Activated T-helper 17 cell treated with anti-CD3 and anti-CD28 coated beads, Interleukin-2, amount 50 U/mL, for 72 hours (primary cell): ENCODE measurements at places on chromosomes 1 and 21.

- no peak for ATAC-seq
Observed at GRCh38 chr1:246470585-246470984, 36.5 kb downstream of the SMYD3 start.

DNA sequence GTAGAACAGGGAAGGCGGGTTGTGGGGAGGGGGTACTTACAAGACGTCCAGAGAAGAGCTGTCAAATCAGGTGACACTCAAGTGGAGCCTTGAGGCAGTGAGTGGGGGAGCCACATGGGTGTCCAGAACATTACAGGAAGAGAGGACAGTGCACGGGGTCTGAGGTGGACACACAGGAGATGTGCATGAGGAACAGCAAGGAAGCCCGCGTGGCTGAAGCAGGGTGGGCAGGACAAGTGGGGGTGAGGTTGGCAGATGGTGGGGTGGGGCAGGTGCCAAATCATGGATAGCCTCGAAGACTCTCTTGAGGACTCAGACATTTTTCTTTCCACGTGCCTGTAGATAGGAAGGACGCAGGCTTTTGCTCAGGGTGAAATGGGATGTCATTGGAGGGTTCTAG is 921 bp downstream of the SMPDL3B start:
- no peak for ATAC-seq

DNA sequence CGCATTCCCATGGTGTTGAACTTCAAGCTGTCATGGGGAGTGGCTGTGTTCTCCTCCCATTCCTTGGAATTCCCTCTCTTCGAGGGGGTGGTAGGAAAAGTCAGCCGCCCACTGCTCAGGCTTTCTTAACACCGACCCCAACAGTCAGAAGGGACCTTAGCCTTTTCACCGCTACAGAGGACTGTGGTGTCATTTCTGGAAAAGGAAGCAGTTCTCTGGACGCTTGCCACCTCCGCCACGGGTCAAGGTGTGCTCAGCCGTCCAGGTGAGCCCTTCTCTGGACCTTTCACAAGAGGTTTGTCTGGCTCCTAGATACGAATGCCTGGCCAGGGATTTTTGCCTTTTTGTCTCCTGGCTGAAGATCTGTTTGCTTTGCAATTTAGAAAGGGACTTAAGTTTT is 31.8 kb downstream of the CLIC6 start:
- no peak for ATAC-seq

DNA sequence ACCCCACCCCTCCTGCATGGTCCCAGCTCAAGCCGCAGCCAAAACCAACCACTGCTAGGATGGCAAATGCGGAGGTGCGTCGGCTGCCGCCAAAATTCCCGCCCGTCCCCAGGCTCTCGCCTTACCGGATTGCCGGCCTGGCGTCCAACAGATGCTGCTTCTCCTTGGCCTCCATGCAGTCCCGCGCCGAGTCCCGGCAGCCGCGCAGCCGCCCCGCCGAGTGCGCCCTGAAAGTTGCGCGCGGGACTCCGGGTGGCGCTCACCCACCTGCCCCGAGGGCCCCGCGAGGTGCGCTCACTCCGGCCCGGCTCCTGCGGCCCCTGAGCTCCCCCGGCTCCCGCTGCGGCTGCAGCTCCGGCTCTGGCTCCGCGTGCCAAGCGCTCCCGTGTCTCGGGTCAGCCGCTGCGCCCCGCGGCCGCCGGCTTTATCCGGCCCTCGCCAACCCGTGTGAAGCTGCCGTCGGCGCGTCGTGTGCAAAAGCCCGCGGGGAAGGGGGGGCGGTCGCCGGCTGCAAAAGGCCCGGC is at the start of gene SLC30A2:
TSS of gene SLC30A2 (minus strand) at position 397 of the 524 bp plus-strand sequence. CDS start at position 175, 222 bp downstream.
- ATAC-seq = no peak

DNA sequence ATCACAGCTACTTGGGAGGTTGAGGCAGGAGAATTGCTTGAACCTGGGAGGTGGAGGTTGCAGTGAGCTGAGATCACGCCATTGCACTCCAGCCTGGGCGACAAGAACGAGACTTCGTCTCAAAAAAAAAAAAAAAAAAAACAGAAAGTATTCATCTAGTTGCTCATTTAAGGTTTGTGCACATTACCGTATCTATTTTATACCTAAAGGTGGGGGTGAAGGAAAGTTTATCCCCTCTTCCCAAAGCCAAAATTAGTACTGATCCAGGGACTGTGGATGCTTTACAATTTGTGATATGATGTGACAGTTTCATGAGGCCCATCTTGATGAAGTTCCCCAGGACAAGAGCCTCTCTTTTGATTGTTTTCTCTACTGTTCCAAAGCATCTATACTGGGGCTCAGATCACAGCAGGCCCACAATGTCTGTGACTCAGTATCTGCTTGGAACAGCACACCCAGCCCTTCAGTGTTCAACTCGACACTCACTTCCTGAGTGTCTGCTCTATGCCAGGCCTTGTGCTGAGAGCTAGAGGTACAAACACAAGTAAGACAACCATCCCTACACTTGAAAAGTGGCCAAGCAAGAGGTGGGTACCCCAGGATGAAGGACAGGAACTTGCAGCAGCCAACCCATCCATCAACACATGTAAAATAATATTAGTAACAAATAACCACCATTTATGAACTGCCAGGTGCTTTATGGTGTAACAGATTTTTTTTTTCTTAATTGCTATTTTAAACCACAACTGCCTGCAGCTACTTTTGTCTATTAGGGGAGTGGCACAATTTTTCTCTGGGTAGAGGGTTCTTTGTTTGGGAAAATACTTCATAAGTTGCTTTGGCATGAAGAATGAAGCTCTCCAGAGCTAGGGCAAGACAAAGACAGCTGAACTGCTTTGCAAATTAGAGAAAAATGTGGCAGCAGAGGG is 29.0 kb upstream of the KHDRBS1 start:
- ATAC-seq = peak; percentile 93

- no peak for ATAC-seq
Observed at GRCh38 chr1:177239792-177240191, 69.0 kb downstream of the BRINP2 start.

DNA sequence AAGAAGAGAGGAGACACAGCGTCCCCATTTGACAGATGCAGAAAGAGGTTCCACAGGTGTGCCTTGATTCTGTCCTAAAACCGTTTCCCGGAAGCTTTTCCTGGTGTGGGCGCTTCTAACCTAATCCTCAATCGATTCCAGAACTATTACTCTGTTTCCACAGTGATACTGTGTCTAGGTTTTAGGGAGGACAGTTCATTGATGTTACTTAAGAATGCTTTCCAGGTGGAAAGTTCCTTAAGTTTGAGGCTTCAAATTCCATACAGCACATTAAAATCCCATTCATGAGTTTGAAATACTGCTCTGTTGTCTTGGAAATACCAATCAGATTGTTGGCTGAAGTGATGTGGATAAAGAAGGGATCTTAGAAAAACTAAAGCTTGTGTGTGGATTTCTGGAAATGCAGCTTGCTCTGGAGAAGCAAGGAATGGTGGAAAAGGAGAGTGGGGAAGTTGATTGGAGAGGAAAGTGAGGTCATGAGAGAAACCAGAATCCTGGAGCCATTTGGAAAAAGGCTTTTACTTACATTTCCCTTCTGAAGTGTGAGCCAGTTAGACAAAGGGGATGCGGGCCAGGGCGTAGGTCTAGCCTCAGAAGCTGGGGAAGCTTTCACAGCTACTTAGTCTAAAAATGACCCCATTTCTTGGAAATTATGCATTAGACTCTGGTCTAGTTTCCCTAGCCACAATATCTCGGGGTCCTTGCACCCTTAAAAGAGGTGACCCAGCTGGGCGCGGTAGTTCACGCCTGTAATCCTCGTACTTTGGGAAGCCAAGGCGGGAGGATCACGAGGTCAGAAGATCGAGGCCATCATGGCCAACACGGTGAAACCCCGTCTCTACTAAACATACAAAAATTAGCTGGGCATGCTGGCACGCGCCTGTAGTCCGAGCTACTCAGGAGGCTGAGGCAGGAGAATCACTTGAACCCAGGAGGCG is 6.7 kb downstream of the ELF3 start:
- ATAC-seq = no peak
